ENCODE measurements at places on chromosomes 16 and 17. TPM values are rescaled to one million over a fixed set of nuclear protein-coding genes. Genes with fewer than 3 reads are reported as not detected.

NOL3 gene
- 9.7 TPM for total RNA-seq

NOB1 gene
- 80.3 TPM for total RNA-seq

STH gene
- not detected for total RNA-seq

FOXO3B gene
- 9.9 TPM for total RNA-seq

LPO gene
- total RNA-seq: 0.50 TPM

DNA sequence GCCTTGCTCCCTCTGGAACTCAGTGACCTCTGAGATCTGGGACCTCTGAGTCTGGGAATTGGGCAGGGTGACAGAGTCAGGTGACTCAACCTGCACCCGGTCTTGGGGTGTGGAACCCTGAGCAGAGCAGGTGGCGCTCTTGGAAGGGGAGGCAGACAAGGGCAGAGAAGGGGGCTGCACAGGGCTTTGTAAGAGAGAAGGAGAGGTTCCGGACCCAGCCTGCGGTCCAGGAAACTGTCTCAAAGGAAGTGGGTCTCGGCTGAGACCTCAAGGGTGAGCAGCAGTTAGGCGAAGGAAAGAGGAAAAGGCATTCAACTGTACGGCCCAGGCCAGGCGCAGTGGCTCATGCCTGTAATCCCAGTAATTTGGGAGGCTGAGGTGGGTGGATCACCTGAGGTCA lies 10.0 kb upstream of the RIPOR1 start:
- no peak for DNase-seq
- H3K4me3 ChIP-seq: no peak overlapping the region
- H3K36me3 ChIP-seq: no peaks in the 10 kb centered on the region
- no peak overlapping the region for H3K27ac ChIP-seq
- peaks cover 70% of the 10 kb centered on the region for H3K27me3 ChIP-seq

DNA sequence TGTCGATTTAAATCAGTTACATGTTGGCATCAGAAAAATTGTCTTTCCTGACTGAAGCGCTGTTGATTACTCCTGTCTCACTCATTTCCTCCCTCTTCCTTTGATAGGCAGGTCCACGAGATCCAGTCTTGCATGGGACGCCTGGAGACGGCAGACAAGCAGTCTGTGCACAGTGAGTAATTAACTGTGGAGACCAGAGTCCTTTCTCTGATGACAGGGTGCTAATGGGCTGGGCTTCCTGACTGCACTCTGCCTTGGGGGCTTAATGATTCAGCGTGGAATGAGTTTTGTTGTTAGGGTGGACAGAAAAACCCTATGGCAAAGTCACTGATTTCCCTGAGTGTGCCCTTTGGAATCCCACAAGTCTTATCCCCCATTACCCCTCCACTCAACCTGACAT lies 6.5 kb downstream of the GOSR2 start:
- H3K27ac ChIP-seq: no peak overlapping the region
- no peak overlapping the region for H3K4me3 ChIP-seq

SPATA22 gene
- total RNA-seq: not detected

DNA sequence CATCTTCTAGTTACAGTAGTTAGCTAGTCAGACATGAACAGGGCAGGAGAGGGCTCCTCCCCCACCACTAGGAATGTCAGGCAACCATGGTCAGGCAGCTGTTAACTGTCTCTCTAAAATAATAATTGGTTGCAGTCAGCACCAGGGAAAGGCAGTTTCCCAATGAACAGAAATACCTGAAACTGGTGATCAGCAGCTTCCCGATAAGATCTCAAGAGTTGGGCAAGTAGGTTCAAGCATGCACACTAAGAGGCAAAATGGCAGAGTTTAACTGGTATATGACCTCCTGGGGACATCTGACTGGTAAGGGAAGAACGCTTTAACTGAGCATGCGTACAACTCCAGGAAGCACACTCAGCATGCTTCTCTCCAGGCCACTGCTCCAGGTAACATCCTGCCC lies 12.6 kb upstream of the XYLT1 start:
- no peak overlapping the region for H3K27ac ChIP-seq
- no peaks in the 10 kb centered on the region for H3K36me3 ChIP-seq
- no peak overlapping the region for H3K4me3 ChIP-seq

DNA sequence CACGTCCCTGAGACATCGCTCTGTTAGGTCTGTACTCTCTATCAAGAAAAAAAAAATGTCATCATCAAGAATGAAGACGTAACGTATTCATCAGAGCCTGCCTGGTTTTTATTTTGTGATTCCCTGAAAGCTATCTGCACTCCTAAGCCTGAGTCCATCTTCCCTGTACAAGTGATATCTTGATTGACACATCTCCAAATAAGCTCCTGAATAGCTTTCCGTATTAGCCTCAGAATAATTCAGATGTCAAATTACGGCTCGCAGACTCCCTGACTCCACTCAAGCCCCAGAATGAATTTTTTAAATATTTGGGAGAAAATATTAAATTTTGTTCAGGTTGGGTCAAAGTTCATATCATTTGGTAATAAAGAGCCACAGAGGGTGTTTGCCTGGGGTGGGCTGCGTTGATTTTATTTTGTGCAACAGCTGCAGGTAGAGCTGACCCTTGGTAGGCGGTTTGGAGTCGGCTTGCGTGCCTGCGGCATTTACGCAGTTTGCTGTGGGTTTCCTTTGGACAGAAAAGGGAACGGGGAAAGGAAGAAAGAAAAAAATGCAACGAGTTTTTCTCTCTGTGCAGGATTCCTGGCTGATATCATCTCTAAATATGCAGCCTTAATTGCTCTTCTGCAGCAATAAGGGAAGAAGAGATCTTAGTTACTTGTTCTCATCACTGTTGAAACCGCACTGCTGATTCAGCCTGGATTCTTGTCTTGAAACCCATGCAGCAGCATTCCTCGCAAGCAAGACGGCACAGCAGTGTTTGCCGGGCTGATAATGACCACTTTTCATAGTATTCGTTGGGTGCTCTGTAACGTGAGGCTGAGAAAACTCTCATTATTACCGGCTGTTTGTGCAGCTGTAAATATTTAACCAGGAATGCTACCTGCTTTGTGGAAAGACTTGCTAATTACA lies 114.7 kb downstream of the IRX3 start:
- H3K27me3 ChIP-seq: peaks cover 3% of the 10 kb centered on the region
- H3K36me3 ChIP-seq: no peaks in the 10 kb centered on the region
- H3K4me3 ChIP-seq: no peak overlapping the region
- no peak overlapping the region for H3K27ac ChIP-seq
- DNase-seq: no peak
- peaks cover 49% of the 10 kb centered on the region for H3K4me1 ChIP-seq

NOTUM gene
- 1.7 TPM for total RNA-seq

DNA sequence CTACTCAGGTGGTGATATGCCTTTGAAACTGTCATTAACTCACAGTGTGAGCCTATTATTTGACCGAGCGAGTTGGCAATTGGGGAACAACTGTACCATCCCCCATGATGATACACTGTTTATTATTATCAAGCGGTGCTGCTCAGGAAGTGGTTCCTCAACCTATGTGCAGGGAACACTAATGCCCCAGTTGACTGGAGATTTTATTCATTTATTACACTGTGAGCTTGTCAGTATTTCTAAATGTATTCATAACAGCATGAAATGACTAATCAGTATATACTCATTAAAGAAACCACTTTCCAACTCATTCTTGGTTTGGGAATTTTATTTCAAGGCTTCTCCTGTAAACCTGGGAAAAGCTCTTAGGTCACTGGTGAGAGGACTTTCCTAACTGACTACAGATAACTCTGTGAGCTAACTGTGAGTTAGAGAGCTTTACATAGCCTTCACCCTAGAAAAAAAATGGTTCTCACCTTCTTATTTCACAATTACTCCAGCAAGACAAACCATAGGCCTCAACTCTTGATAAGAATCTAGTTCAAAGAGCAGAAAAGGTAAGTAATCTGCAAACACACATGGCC lies 42.4 kb downstream of the NXPH3 start:
- no peaks in the 10 kb centered on the region for H3K4me1 ChIP-seq
- H3K4me3 ChIP-seq: no peak overlapping the region
- no peaks in the 10 kb centered on the region for H3K27me3 ChIP-seq
- no peak for DNase-seq
- peaks cover 38% of the 10 kb centered on the region for H3K36me3 ChIP-seq

GRCh38 chr17:50170662-50171370 lies 5.0 kb downstream of the SGCA start:
- H3K4me1 ChIP-seq: peaks cover 13% of the 10 kb centered on the region
- no peaks in the 10 kb centered on the region for H3K36me3 ChIP-seq
- H3K27ac ChIP-seq: no peak overlapping the region
- no peak for DNase-seq
- no peak overlapping the region for H3K4me3 ChIP-seq

- H3K4me3 ChIP-seq: no peak overlapping the region
- 0 out of 2 replicates have a peak, but pooled peaks cover 2% of the 10 kb centered on the region for H3K36me3 ChIP-seq
- H3K27me3 ChIP-seq: no peaks in the 10 kb centered on the region
- DNase-seq: no peak
- no peaks in the 10 kb centered on the region for H3K4me1 ChIP-seq
These were observed 426.7 kb upstream of the CDH8 start for GRCh38 chr16:62462971-62463370.

DNA sequence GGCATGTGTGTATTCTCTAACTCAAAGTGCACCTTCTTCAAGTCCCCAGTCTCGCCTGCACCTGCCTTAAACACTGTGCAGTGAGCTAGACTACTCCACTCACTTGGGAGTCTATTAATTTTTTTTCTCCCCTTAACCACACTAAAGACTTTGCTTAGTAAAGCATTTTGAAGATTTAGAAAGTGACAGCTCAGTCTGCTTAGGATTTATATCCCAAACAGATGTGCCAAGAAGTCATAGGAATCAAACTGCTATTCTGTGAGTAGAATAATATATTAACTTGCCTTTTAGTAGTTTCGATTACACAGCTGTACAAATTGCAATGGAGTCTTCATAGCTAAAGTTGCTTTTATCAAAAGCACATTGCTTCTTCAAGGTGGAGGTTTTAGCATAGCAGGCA lies 47.2 kb upstream of the MED13 start:
- no peak overlapping the region for H3K27ac ChIP-seq
- no peak for DNase-seq
- H3K4me3 ChIP-seq: no peak overlapping the region
- H3K4me1 ChIP-seq: no peaks in the 10 kb centered on the region
- H3K36me3 ChIP-seq: no peaks in the 10 kb centered on the region

FA2H gene
- total RNA-seq: 6.6 TPM

DNA sequence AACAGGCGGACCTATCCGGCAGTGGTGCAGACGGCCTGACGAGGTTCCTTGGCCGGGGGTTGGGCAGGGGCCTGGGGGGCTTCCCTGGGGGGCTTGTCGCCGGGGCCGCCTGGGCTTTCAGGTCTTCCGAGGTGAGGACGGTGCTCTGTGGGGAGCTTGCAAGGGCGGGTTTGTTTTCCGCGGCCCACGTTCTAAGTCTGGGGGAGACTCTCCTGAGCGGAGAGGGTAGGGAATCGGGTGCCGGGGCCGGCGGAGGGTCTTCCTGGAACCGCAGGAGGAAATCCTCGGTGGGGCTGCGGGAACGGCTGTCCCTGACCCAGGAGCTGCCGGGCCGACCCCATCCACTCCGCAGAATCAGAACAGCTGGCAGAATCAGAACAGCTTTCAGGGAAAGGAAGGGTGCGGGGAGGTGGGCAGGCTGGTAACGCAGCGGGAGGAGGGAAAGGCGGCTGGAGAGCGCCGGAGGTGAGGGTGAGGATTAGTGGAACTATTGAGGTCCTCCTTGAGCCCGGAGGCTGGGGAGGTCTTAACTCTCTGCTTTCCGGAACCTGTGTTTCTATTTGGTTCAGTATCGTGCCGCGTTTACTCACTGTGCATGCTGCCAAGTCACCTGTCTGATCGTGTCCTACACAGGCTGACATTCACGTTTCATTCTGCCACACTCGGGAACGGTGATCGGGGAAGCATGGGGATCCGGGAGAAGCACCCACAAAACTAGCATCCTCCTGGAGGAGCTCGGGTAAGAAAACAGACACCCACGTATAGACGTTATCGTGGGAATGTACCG lies 28.9 kb downstream of the CPSF4L start:
- peak overlapping the region; percentile 97 for H3K4me3 ChIP-seq
- H3K4me1 ChIP-seq: peaks cover 40% of the 10 kb centered on the region
- H3K36me3 ChIP-seq: peaks cover 20% of the 10 kb centered on the region
- peak; percentile 38 for DNase-seq

MMP2 gene
- total RNA-seq: 61.3 TPM

- no peak overlapping the region for H3K4me3 ChIP-seq
- no peaks in the 10 kb centered on the region for H3K36me3 ChIP-seq
- H3K27me3 ChIP-seq: peaks cover 58% of the 10 kb centered on the region
- DNase-seq: no peak
- peaks cover 23% of the 10 kb centered on the region for H3K4me1 ChIP-seq
- H3K27ac ChIP-seq: no peak overlapping the region
These were observed 8.2 kb upstream of the MMP2 start for GRCh38 chr16:55470533-55471371.

- no peaks in the 10 kb centered on the region for H3K27me3 ChIP-seq
- no peak for DNase-seq
- H3K36me3 ChIP-seq: peaks cover 8% of the 10 kb centered on the region
These were observed 49.9 kb downstream of the ELAC2 start for GRCh38 chr17:12967962-12968361.

KATNIP gene
- 23.0 TPM for total RNA-seq

USP43 gene
- total RNA-seq: 8.6 TPM

DNA sequence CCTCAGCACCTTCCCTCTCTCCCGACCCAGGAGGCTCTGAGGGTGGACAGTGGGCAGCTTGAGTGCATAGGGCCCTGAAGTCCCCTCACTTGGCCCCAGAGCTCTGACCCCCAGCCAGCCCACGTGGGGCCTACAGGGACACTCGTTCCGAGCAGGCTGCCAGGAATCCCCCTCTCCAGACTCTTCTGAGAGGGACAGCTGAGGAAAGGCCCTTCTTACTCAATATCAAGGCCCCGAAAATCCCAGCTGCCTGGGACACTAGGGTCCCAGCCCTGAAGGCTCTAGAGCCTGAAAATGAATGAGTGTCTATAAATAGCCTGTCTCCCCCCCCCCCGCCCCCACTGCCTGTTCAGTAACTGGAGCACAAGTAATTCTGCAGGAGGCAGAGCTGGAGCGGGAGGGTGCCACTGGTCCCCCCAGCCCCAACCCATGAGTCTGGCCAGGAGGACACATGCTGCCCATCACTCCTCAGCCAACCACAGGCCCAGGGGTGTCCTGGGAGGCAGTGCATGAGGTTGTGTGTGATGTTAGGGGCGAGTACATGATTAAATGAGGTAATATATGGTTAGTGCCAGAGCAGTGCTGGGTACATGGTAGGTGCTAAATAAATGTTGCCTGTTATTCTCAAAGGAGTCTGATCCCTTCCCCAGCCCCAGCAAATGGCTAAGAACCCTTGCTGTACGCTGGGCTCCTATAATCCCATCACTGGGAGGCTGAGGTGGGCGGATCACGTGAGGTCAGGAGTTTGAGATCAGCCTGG lies 11.6 kb downstream of the ADAM11 start:
- no peak overlapping the region for H3K4me3 ChIP-seq
- H3K36me3 ChIP-seq: no peaks in the 10 kb centered on the region
- peaks cover 14% of the 10 kb centered on the region for H3K4me1 ChIP-seq
- no peaks in the 10 kb centered on the region for H3K27me3 ChIP-seq

- H3K27me3 ChIP-seq: no peaks in the 10 kb centered on the region
- peaks cover 6% of the 10 kb centered on the region for H3K36me3 ChIP-seq
- no peak overlapping the region for H3K27ac ChIP-seq
- H3K4me1 ChIP-seq: no peaks in the 10 kb centered on the region
- no peak for DNase-seq
These were observed 114.8 kb downstream of the METRNL start for GRCh38 chr17:83194186-83194561.

All from WTC11 (cell line).